DMS79 (cell line): ENCODE measurements at places on chromosomes 1 and 21.

DNA sequence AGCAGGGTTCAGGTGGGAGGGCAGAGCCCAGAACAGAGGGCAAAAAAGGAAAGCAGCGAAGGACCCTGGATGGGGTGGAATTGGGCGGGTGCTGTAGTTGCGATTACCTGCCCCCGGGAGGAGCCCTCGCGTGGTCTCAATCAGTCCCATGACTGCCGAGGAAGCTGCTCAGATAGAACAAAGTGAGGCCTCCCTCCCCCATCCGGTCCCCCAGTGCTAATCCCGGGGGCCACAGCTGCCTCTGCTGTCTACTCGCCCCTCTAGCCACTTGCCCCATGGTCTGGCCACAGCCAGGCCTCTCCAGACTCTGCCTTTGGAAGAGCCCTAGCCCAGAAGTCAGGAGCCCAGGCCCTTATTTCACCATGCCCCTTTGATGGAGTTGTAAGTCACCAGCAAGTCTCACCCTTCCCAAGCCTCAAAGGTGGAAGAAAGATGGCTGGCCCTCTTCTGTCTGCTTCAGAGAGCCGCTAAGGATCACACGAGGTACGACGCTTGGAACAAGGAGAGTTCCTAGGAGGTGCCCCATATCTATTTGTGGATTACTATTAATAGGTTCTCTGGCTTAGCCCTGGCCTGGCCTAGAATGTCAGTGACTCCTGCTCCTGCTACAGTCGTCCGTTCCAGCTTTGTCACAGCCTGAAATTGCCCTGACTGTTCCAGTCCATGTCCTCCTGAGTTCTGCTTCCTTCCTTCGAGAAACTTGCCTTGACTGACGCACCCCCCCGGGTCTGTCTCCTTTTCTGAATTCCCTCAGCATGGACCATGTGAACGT, 16.4 kb downstream of the ECHDC2 start:
- no peak for DNase-seq

DNA sequence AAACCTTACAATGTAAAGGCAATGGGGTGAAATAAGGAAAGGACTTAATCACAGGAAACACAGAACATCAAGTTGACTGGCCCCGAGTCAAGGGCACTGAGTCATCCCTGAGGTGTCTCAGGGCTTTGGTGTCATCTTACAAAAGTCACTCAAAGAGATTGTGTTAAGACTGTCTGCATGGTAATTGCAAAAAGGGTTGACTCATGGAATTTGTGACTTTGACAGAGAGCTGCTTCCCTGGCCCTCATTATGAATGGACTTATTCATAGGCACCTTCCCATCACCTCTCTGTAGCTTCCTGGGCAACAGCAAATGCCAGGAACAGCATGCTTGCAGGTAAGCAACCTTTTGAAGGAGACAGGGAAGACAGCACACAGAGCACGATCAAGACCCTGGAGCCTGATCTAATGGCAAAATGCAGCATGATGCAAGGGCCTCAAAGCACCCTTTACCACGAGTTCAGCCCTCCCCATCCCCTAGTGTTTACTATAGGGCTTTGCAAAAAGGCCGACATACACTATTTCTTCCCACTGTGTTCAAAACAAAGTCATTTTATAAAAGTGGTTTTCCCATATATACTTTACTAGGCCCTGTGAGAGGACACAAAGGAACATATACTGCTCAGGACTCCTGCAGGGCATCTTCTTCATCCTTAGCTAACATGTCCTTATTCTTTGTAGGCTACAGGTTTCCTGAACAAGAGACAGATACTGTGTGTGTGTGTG, 17.1 kb downstream of the ZP4 start:
- DNase-seq: no peak

GRCh38 chr1:29457496-29458368, 221.4 kb downstream of the PTPRU start:
- DNase-seq: no peak

DNA sequence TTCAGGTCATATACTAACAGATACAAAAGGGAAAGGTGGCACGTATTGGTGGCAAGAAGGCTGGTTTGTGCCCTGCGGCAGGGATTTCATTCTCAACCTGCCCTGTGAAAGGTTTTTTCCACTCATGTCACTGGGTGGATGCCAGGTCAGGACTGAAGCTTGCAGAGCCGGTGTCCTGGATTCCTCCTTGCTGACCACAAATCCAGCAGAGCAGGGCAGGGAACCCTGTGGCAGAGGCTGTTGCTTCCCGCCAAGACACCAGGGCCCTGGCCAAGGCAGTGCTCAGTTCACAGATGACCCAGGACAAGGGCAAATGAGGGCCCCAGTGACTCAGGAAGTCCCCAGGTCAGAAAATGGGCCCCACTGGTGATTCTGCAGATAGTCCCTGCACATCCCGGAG, 16.4 kb downstream of the BSND start:
- DNase-seq: no peak

GRCh38 chr1:159012495-159012894, 2.8 kb downstream of the IFI16 start:
- no peak for DNase-seq

GRCh38 chr1:112674986-112675727, 698 bp downstream of the MOV10 start:
- no peak for DNase-seq
